Dermis microvascular lymphatic vessel endothelial cell (primary cell): ENCODE measurements at places on chromosomes 2 and 18.

- DNase-seq, result no peak
These were observed 223.7 kb downstream of the SLC4A10 start for GRCh38 chr2:161847910-161848309.

- DNase-seq, result no peak
These were observed 1.9 kb downstream of the MAP4K3 start for GRCh38 chr2:39435234-39435633.

- DNase-seq, result no peak
These were observed 8.4 kb upstream of the TRABD2A start for GRCh38 chr2:84889332-84889731.

- no peak for DNase-seq
These were observed 107.3 kb upstream of the CYP26B1 start for GRCh38 chr2:72254831-72255451.

GRCh38 chr2:57491213-57491612, 555.4 kb upstream of the VRK2 start:
- no peak for DNase-seq

- DNase-seq, result no peak
These were observed 40.7 kb downstream of the SLC39A10 start for GRCh38 chr2:195697681-195698220.

- DNase-seq, result peak; percentile 65
These were observed 769 bp downstream of the ATF2 start for GRCh38 chr2:175167076-175167791.

- no peak for DNase-seq
These were observed 189.4 kb upstream of the ARL4C start for GRCh38 chr2:234686088-234686890.

DNA sequence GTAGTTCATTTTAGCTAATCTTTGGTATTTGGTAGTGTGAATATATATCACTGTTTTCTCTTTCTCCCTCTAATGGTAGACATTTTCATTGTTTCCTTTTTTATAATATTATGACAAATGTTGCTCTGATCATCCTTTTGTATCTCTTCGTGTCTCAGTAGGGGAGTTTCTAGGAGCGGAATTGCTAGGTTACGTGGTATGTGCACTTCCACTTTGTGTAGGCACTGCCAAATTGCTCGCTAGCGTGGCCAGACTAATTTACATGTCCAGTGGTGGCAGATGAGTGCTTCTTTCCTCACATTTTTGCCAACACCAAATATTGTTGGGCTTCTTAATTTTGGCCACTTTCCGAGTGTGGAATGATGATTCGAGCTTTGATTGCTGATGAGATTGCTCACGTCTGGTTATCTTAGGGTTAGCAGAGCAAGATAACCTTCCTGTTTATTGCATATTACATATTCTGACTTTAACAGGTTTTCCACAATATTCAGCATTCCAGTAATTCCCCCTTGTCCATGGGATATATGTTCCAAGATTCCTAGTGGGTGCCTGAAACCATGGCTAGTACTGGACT, 30.4 kb upstream of the GREB1 start:
- DNase-seq, result no peak

DNA sequence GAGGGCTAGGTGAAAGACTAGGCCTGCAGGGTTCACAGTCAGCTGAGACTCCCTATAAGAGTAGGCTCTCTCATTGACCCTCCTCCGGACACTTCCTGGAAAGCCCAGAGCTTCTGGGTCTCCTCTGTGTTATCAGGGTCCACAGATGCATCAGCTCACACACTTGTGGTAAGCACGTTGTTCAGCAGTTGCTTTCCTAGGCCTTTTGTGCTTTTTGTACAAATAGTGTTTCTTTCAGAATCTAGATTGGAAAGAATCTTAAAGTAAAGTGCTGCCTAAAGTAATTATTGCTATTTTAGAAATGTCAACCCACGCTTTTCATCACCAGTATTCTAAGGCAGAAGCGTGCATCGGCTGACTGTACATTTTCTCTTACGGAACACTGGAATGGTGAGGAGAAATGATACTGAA, 15.5 kb downstream of the SLC9A2 start:
- no peak for DNase-seq

GRCh38 chr18:56711708-56712445, 60.7 kb downstream of the WDR7 start:
- DNase-seq, result no peak

DNA sequence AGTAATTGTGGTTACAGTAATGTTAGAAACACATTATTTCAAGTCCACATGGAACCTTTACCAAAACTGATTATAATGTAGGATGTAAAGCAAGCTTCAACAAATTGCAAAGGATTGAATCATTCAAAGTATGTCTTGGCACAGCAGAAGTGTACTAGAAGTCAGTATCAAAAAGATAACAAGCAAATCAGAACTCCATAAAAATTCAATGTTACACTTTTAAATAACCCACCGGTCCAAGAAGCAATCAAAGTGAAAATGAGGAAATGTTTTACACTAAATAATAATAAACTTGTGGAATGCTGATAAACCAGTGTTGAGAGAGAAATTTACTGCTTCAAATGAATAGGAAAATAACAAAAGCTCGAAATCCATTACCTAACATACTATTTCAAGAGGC, 47.7 kb downstream of the TTC21B start:
- no peak for DNase-seq

DNA sequence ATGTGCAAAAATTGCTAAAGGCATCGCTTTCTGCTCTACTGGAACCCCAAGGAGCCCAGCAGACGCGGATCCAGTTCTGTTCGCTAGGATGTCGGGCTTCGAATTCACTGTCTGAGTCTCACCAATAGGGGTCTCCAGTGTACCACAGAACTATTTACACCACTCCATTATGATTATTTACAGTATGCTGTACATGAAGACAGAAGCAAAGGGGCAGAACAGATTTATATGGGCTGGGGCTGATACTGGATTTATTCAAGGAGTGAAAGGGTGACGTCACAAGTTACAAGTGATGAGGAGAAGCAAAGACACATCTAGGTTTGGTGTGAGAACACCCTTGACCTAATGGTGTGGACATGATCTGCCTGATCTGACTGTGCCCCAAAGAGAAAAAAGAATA, 185.3 kb upstream of the ATP5MC3 start:
- DNase-seq, result peak; percentile 61

DNA sequence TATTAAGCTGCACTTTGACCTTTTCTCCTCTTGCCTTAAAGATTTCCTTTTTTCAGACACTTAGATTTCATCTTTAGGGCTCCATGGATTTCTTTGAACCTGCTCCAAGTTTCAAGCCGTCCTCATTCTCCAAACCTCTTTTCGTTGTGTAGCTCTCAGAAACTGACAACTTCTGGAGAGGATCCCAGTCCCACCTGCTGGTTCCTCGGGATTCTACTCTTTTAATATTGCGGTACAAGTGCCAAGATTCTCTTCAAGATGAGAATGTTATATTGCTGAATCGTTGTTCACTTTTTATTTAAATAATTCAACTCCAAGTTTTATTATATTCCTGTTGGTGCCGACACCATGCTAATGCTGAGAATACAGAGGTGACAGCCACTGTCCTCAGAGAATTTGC, 141.1 kb downstream of the CDH20 start:
- DNase-seq, result no peak

GRCh38 chr2:9018534-9018933, 15.1 kb upstream of the MBOAT2 start:
- no peak for DNase-seq

DNA sequence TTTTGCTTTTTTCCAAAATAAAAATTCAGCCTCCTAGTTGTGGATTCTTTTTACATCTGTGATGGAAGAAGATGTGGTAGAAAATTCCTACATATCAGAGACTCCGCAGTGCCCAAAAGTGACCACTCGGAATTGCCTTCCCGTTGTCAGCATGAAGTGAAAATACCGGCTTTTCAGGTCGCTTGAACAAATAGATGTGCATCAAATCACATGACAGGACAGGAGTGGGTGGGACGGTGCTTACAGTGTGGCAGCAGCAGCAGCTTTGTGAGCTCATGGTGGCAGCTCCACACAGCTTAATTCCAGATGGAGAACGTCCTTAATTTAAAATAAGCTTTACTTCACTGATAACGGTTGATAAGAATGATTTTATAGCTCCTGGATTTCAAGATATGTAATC, 20.3 kb downstream of the SALL3 start:
- no peak for DNase-seq

GRCh38 chr2:108855194-108855593, 68.6 kb downstream of the CCDC138 start:
- peak; percentile 16 for DNase-seq

- no peak for DNase-seq
These were observed 5.1 kb downstream of the FECH start for GRCh38 chr18:57581301-57581934.

DNA sequence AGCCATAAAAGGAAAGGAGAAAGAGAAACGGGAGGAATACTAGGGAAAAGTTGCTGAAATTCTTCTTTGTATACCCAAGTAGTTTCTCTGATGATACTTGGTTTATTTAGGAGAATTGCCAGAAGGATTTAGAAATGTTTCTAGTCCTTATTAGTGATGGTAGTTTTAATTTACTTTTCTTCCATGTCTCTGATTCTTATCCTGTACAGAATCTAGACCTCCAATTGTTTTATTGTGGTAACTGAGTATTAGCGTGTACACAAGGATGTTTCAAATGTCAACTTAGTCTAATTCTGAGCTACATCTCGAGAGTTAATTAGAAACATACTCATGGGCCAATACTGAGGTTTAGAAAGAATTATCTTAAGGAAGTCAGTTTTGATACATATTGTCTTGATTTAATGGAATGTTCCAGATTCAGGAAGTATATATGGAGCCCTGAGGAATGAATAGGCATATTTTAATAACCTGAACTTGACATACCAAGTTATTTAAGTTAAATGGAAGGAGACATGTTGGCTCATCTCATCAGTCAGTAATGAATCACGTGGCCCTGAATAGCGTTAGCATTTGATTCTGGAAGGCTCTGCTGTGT, 219.6 kb downstream of the LTBP1 start:
- DNase-seq, result no peak
